ENCODE measurements at places on chromosomes 2 and 18.

GRCh38 chr2:55862246-55862645, 61.3 kb downstream of the EFEMP1 start:
- DNase-seq: no peak

DNA sequence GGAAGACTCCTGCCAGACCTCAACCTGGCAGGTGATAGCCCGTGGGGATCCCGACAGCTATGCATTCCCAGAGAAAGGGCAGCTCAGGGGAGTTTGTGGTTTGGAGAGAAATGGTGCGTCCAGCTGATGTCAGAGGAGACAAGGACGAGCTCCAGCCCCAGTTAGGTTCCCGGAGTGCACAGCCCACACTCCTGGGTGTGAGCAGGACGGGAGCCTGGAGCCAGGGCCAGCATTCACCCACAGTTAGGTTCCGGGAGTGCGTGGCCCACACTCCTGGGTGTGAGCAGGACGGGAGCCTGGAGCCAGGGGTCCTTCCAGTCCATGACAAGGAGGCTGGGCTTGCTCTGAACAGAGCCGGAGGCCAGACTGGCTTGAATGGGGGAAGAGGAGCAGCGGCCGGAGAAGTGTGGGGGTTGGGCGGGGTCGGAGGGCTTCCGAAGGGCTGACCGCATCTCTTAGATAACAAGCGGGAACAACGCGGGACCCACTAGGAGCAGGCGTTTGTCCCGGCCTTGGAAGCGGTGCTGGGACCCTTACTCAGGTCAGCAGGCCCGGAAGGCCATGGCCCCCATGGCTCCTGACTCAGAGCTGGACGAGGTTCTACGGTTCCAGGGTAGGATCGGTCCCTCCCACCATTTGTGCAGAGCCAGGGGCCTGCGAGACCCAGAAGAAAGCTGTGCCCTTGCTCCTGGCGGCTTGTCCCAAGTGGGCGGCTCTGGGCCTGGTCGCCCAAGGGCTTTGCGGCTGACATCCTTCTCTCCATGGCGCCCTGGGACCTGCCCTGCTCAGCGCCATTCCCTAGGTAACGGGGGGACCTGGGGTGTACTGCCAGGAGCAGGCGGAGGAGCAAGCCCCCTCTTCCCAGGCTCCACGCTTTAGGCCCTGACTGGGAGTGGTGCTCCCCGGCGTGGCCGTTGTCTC, 185.6 kb downstream of the RTP5 start:
- DNase-seq: no peak

GRCh38 chr2:212528106-212528856, 10.3 kb downstream of the ERBB4 start:
- no peak for DNase-seq

DNA sequence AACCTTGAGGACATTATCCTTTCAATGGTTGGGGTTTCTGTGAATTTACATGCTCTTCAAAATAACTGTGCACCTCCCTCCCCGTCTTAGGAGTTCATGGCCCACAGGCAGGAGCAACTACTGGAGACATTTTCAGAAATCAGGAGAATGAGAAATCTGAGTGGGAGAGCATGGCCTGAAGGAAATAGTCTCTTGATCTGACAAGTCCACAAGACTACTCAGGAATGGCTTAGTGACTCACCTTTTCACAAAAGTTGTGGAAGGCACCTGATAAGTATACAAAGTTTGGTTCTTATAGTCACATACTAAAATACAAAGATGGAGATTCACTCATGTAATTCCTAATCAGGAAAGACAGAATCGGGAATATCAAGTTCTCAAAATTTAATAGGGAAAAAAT, 83.6 kb upstream of the NCKAP5 start:
- DNase-seq: no peak

GRCh38 chr2:109202486-109202885, 73.5 kb downstream of the SH3RF3 start:
- no peak for DNase-seq

GRCh38 chr2:104430852-104431251, 423.1 kb upstream of the POU3F3 start:
- DNase-seq: no peak

GRCh38 chr2:230864605-230865306, at the start of gene ITM2C:
Gene ITM2C, plus strand, starts transcription at chr2:230864942. Its CDS starts 84 bp downstream, at chr2:230865026.
- DNase-seq: peak; percentile 45

DNA sequence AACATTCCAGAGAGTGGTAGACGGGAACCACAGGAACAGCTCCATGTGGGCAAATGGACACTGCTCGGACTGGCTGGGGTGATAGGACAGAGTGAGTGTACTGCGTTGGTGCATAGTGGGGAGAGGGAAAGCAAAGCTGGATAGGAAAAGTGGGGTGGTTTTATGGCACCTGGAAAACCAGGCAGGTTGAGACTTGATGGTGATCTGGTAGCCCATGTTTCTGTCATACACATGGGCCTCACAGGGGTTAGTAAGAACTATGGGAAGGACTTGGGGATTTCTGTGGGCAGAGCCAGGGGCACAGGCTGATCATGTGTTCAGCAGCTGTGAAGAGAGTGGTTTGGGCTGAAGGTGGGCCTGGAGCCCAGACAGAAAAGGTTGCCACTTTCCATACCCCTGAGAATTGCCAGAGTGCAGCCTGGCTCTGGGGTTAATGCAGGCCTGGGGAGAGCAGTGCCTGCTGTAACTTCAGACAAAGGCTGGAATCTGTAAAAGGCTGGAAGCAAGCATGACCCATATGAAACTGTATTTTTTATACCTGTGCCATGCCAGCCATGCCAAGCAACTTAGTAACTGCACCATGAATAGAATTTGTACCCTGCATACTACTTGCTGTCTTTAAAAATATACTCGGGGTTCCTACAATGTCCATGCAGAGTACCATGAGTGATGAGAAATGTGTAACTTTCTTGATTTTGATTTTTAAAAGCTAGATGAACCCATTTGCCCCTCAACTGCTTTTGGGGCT, 41.9 kb downstream of the RPIA start:
- no peak for DNase-seq

- DNase-seq: no peak
Measured at GRCh38 chr2:80496346-80496745, 191.8 kb upstream of the LRRTM1 start.

DNA sequence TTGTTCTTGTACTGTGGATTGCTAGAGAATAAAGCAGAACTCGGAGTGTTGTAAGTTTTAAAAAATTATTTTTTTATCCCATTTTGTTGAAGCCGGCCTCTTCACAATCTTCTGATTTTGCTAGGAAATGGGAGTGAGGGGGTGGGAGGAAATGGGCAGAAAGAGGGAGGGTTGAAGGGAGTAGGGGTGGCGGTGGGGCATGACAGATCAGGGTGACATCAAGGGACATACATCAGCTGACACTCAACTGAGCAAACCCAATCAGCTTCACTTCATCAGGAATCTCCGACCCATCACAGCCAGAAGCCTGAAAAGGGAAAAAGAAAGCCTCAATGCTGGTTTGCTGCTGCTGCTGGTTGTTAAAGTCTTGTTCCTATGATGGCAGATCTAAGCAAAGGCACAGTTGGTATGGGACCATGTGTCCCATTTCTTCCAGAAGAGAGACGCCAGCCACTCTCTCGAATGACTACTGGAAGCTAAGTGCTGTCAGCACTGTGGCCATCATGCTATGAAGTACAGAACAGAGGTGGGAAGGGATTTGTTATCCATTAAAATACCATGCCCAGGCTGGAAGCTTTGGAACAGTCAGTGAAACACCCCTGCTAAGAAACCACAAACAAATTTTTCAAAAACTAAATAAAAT, 292.0 kb downstream of the STK39 start:
- DNase-seq: no peak

DNA sequence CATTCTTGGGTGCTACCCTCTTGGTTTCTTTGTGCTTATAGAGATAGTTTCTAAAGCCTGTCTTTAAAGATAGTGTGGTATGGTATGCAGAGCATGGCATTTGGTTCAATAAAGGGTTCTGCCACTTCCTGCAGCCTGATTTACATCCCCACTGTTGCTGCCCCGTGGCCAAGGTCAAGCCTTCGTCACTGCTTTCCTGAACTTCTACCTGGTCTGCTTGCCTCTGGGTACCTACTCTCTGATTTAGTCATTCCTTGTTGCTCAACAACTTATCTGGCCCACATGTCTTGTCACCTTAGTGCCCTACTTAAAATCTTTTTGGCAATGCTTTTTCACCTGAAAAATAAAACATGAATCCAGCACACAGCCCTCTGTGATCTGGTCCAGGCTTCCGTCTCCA, 352.9 kb downstream of the LPIN1 start:
- no peak for DNase-seq

DNA sequence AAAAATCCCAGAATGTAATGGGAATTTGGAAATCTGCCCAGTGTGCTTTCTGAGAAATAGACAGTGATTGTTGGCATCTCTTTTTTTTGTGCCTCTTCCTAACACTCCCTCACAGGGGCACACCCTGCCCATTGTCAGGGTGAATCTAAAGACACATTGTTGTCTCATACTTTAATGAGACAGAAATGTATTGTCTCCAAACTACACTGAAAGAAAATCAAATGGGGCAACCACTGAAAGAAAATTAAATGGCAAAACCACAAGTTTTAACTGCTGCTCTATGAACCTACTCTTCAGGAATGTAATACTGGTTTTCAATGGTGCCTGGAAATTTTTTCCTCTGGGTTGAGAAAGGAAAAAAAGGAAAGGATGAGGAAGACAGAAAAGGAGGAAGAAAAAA, 43.2 kb upstream of the GLS start:
- peak; percentile 83 for DNase-seq

DNA sequence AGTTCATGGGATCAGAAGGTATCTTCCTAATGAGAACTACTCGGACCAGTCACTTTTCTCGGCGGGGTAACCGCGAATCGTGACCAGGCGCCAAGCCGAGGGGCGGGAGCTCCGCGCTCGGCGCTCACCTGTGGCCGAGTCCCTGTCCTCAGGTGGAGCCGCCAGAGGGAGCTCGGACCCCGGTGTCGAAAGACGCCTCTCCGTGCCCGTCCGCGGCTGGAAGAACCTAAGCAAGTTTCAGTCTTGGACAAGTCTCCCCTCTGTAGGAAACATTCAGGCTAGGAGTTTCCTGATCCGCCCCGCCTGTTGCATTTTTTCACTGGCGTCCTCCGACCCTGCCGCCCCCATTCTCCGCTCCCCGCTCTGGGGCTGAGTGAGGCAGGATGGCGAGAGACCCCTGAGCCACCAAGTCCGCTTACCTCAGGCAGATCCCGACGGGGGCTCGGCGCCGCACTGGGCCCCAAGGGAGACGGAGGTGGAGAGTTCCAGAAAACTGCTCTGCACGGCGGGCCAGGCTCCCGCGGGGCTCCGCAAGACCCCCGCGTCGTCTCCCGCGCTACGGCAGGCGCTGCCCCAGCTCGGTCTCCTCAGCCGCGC, 480 bp downstream of the DSEL start:
- peak; percentile 86 for DNase-seq

DNA sequence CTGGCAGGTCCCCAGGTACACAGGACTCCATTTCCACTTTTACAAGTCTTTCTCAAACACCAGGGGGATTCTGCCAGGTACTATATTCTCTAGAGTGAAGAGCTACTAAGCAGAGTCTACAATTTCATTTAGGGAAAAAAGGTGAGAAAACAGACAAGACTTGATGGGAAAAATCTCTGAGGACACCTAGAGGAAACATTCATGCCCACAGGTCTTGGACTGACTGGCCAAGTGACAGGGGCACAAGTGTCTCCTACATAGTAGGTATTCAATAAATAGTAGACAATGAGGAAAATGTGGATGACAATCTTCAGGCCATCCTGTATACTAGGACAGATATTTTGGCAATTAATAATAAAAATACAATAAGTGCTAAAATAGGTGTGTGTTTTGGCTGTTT, 228.6 kb downstream of the CLIP4 start:
- DNase-seq: no peak

GRCh38 chr2:109120166-109120565, 8.8 kb upstream of the SH3RF3 start:
- DNase-seq: no peak

Data from kidney glomerular epithelial cell (primary cell).